ENCODE measurements at places on chromosomes 13 and 19.

DNA sequence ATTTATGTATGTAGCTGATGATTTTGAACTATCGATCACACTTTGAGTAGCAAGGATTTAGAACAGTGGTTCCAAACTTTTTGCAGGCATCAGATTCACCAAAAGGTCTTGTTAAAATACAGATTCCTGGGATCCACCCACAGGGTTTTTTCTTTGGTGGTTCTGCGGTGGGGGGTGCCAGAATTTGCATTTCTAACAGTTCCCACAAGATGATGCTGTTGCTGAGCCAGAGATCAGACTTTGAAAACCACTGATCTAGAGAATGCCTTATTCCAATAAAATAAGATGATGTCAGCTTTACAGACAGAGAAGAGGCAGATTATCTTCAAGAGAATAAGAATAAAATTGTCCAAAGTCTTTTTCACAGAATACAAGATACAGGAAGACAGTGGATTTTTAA, 80.9 kb upstream of the SHISA2 start:
- no peak for DNase-seq

DNA sequence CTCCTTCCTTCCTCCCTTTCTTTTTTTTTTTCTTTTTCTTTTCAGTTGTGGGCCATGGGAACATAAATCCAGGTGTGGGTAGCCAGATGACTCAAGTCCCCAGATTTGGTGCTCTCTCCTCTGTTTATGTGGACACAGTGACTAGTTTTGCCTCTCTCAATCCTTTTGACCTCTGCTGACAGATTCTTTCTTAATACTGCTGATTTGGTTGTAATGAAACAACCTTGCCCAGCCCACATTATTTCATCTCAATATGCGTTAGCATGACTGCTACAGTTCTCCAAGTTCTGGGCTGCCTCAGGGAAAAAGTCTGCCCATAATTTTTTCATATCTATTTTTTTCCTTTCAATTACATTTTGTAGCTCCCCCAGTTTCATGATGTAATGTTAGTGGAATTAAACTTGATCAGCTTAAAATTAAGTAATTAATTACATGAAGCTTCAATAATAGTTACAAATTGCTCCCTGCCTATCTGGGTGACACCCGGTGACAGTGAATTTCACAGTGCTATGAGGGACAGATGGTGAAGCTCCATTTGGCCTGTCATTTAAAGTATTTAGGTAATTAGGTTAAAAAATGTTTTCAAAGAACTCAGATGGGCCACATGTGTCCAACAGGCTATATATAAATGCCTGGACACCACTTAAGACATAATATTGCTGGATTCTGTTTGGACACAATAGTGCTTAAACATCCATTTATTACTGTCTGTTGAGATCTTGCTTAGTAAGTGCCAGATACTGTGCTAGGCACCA, 118.8 kb upstream of the FRY start:
- no peak for DNase-seq

DNA sequence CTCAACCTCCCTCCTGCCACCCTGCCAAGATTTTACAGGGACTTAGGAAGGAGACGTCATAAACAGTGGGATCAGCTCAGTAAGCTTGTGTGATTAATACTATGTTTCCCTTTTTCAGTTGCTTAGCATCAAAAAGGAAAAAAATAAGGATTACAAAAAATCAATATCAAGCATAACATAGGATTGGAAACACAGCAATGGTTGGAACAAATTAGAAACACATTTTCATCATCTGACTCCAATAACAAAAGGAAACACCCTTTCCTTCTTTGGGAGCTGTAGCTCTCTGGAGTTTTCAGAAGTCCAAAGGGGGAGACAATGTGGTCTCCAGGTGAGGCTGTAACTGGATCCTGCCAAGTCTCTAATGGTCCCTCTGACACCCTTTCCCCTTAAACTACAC, 233.4 kb downstream of the B3GLCT start:
- DNase-seq = no peak

DNA sequence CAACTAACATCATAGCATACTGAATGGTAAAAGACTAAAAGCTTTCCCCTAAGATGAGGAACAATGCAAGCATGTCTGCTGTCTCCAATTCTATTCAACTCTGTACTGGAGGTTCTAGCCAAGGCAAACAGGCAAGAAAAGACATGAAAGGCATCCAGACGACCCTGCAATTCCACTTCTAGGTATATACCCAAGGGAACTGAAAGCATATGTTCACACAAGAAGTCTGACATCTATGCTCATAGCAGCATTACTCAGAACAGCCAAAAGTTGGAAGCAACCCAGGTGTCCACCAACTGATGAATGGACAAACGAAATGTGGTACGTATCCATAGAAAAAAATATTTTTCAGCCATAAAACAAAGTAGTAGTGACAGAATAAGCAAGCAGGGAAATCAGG, 39.1 kb downstream of the PEPD start:
- DNase-seq = no peak

- DNase-seq = no peak
Observed at GRCh38 chr13:76976490-76976889, 15.4 kb upstream of the CLN5 start.

GRCh38 chr13:20387441-20387971, 138.2 kb downstream of the CRYL1 start:
- no peak for DNase-seq

GRCh38 chr13:40153516-40153915, 498.1 kb downstream of the COG6 start:
- peak; percentile 23 for DNase-seq

DNA sequence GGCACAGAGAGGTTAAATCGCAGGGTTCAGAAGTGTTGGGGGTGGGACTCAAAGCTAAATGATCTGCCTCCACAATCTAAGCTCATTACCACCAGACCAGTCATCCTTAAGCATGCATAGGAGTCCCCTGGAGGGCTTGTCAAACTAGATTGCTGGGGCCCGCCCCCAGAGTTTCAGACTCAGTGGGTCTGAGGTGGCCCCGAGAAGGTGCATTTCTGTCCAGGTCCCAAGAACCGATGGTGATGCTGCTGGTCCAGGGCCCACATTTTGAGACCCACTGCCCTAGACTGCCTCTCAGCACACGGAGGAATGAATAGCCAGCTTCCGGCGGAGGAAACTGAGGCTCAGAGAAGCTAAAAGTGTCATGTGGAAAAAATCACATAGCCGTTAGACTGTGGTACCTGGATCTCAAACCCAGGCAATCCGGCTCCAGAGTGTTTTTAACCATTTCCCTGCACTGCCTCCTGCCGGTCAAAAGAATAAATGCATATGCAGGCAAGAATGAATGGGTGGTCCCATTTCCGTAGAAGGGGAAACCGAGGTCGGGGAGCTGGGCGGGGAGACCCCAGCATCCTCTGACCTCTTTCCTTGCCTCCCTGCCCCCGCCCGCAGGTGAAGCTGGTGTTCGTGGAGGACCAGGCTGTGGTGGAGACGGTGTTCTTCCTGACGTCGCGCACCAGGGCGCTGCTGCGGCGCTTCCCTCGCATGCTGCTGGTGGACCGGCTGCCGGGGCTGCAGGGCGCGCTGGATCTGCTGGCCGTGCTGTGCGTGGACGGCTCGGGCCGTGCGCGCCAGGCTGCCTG, 23.8 kb downstream of the ZSWIM9 start:
- DNase-seq = no peak

- DNase-seq = peak; percentile 84
Observed at GRCh38 chr19:9865732-9866501, 30.8 kb downstream of the PIN1 start.

DNA sequence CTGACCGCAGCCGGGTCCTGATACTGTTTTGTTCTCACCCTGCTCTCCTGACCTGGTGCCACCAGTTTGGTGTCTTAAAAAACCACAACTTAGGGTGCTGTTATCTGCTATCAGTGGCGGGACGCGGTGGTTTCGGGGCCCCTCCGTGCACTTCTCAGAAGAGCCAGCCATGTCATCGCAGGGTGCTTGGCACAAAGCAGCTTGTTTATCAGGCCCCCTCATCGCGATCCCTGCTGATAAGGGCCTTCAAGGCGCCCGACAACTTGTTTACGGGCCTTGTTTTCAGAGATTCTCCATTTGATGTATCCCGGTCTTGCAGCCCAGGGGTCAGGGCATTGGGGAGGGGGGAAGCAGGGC, 58.1 kb upstream of the KLF2 start:
- peak; percentile 52 for DNase-seq

Data from CD4-positive, alpha-beta T cell (primary cell).